Amniotic stem cell (primary cell): ENCODE measurements at places on chromosomes 4 and X.
A peak's percentile ranks its signal among the peaks of the same experiment; 100 is the strongest.

GRCh38 chrX:109777749-109778148 lies 44.7 kb upstream of the ACSL4 start:
- DNase-seq: no peak

GRCh38 chr4:189835505-189835904 lies 105.2 kb upstream of the FRG1 start:
- DNase-seq: no peak

DNA sequence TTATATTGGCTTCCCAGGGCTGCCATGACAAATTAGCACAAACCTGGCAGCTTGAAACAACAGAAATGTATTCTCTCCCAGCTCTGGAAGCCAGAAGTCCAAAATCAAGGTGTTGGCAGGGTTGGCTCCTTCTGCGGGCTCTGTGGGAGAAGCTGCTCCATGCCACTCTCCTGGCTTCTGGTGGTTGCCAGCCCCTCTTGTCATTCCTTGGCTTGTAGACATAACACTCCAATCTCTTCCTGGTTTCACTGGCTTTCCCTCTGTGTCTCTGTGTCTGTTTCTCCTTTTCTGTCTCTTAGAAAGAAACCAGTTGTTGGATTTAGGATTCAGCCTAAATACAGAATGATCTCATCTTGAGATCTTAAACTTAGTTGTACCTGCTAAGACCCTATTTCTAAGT lies 85.5 kb downstream of the USP46 start:
- no peak for DNase-seq

- no peak for DNase-seq
These were observed 77.0 kb upstream of the ENPP6 start for GRCh38 chr4:184294606-184295133.

- DNase-seq: no peak
These were observed 63.5 kb upstream of the WDR17 start for GRCh38 chr4:176002007-176002613.

DNA sequence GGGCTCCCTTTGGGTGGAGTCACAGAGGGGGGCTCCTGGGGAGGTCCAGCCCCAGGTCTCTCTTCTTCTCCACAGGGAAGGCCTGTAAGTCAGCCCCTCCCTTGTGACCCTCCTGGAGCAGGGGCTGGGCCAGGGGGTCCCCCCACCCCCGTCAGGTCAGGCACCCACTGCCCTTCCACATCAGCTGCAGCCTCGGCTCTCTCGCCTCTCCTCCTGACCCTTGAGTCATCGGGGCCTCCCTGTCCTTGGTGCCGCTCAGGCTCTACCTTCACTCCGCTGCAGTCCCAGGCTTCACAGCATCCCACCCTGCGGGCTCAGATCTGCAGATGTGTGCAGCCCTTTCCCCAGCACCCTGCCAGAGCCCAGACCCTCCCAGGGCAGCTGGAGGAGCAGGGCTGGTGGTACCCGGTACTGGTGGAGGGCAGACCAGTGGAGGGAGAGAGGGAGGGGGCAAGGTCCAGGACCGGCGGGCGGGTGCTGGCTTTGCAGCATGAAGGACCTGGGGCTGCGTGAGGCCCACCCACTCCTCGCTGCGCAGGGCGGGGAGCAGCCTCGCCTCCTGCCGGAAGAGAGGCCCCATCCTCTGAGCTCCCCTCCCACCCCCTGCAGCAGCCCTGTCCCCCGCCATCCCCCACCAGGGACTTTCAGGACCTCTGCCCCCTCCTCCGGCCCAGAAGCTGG lies 117.1 kb downstream of the FAM53A start:
- DNase-seq: no peak

DNA sequence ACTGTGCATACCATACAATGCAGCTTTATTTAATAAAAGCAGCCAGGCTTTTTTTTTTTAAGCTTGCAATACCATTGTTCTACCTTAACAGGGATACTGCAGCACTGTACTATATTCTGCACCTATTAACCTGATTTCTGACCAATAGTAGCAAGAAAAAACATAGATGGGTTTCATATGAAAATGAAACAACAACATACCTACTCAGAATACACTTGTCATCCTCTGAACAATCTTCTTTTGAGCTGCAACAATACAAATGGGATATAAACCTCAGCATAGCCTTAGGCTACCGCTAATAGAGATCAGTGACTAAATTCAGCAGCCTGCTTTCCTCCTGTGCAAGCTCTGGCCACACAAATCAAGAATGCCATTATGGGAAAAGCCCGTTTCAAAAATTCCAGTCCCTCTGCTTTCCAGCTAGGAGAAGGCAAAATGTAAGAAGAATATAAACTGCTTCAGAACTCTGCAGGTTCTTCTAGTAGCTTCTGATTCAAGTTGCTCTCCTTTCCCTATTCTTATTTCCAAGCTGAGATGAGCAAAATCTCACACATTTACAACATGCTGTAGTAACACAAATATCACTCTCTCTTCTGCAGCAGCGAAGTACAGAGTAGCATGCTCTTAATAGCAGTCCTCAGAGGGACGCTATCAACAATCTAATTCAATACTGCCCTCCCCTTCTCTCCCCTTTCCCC lies 143.4 kb downstream of the KLHL13 start:
- DNase-seq: no peak

DNA sequence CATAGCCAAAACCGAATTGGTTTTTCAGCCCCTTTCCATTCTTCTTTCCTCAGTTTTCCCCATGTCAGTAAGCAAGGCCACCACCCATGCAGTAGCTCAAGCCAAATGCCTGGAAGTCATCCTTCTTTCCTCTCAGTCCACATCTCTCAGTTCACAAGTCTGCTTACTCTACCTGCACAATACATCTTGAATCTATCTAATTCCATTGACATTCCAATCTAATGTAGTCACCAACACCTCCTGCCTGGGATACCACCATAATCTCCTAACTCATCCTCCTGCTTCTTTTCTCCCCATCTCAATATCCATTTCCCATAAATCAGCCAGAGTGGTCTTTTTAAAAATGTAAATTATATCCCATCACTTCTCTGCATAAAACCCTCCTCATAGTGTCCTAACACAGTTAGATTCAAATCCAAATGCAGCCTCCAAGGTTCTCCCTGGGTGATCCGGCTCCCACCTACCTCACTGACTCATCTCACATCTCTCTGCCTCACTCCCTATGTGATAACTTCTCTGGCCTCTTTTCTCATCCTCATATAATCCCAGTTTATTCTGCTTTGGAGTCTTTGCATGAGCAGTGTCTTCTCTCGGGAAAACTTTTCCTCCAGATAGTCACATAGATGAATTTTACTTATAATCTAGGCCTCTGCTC lies 26.9 kb downstream of the KCNIP4 start:
- no peak for DNase-seq

- DNase-seq: no peak
These were observed 6.9 kb upstream of the ANXA3 start for GRCh38 chr4:78544678-78545077.

- no peak for DNase-seq
These were observed 1.3 kb downstream of the LCORL start for GRCh38 chr4:18020145-18020670.

DNA sequence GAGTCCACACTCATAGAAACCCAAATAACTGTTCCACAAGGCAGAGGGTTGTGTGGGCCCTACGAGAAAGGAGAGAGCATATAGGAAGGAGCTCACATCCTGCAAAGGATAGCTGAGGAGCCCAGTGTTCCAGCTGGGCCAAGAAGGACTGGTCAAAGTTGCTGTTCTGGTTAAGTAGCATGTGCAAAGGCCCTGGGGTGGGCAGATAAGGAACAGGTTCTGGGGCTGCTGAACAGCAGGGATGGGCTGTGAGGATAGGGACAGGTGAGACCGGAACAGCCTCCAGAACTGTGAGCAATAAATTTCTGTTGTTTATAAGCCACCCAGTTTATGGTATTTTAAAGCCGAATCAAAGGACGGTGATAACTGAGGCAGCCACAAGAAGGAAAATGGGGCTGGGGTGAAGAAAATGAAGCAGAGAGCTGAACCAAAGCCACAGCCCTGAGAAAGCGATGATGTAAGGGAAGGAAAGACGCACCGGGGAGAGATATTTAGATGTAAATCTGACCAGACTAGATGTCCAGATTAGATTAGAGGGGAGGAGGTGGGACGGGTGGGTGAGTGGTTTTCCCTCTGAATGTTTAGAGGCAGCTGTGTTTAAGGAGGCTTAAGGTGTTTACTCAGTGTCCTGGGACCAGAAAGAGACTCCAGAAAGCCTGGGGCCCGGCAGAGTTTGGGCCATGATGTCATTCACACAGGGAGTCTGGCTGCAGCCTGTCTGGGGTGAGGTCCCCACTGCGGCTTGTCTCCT lies 180.8 kb upstream of the BCOR start:
- no peak for DNase-seq

DNA sequence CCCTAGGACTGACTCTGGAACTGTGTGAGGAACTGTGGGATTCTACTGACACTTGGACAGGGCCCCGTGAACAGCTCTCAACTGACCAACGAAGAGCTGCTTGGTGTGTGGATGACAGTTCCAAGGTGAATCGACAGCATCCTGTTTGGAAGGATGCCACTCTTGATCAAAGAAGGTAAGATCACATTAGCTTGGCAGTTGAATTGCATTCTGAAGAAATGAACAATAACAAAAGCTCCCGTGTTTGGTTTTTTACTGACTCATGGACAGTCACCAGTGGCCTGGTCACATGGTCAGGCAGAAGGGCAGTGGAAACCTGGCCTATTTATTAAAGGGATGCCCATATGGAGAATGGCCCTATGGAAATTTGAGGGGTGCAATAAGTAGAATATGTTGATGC lies 33.1 kb upstream of the GPR34 start:
- DNase-seq: no peak

- no peak for DNase-seq
These were observed 57.2 kb downstream of the FBXW7 start for GRCh38 chr4:152478461-152479237.

DNA sequence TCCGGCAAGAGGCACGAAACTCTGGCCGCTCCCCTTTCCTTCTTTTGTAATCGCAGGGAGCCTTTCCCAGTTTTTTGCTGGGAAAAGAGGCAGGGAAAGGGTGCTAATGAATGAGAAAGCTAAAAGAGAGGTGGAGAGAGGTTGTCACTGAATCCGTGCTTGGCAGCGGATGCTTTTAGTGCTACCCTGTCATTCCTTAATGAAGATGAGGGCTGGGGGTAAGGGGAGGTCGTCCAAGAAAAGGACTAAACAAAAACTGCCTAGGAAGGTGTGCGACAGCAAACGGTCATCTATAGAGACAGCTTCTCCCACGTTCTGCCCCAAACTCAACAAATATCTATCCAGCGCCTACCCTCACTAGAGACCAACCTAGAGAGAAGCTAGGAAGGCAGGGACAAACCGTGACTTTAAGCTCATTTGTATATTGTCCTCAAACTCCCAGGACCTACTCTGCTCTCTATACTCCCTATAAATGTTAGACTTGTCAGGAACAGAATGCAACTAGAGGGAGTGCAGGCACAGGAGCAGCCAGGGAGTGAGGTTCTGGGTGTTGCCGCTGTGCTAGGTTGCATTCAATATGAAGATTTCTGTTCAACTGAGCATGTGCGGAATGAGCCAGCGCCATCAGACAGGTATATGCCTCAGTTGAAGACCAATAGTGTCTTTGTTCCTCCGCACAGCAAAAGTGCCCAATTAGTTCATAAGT lies 777 bp upstream of the CASK start:
- DNase-seq: no peak

GRCh38 chrX:29902004-29902403 lies 313.4 kb upstream of the MAGEB2 start:
- no peak for DNase-seq

- no peak for DNase-seq
These were observed 320.8 kb downstream of the ADAM29 start for GRCh38 chr4:175238827-175239517.

- DNase-seq: no peak
These were observed 355.8 kb downstream of the MAPK10 start for GRCh38 chr4:86004030-86004429.

DNA sequence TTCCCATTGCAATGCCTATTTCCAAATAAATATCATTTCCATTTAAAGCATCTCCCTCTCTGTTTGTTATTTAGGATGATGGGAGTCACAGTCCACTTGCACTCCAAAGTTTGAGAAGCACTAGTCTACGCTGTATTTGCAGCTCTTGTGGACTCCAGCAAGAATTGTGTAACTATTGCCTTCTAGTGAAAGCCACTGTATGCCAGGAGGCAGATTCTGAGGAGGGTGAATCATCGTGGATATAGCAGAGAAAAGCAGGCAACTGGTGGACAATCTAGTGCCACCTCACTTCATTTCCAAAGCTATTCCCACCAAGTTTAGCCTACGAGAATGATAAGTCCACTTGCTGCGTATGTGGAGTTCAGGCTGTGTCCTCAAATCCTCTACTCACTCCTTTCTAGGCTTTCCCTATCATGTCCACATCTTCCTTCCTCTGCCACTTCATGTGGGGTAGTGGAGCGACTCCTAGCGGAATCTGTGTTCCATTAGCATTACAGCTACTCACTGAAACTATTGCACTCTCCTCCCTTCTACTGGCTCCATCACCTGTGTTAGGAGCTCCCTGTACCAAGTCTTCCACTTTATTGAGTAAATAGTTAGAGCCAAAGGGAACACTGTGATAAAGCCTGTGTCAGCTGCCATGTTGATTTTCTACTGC lies 501.8 kb upstream of the GALNT7 start:
- DNase-seq: no peak

- DNase-seq: no peak
These were observed 207.5 kb downstream of the PAPSS1 start for GRCh38 chr4:107512549-107512948.

GRCh38 chr4:124519196-124519595 lies 193.3 kb downstream of the ANKRD50 start:
- no peak for DNase-seq

DNA sequence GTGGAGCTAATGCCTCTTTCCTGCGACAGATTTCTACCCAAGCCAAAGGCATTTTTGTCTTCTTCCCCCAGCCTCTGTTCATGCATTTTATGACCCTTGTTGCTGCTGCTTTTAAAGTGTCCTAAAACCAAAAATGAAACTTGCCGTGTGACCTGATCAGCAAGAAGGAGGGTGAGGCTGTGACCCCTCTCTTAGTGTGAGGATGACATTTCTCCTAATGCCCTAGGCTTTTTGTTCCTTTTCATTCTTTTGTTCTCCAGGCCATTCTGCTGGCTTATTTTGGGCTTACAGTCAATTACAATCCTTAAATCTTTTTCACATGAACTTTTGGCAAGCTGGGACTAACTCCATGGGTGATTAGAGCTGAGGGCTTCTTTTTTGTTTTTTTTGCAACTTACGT lies 34.4 kb downstream of the PTTG2 start:
- no peak for DNase-seq

GRCh38 chr4:58499182-58499581 lies 1389.0 kb upstream of the IGFBP7 start:
- no peak for DNase-seq

- DNase-seq: peak; percentile 83
These were observed 459.7 kb downstream of the IL15 start for GRCh38 chr4:142095886-142096605.

- no peak for DNase-seq
These were observed 27.2 kb upstream of the CD40LG start for GRCh38 chrX:136620780-136621179.

GRCh38 chr4:106186201-106186600 lies 129.8 kb downstream of the TBCK start:
- DNase-seq: no peak

DNA sequence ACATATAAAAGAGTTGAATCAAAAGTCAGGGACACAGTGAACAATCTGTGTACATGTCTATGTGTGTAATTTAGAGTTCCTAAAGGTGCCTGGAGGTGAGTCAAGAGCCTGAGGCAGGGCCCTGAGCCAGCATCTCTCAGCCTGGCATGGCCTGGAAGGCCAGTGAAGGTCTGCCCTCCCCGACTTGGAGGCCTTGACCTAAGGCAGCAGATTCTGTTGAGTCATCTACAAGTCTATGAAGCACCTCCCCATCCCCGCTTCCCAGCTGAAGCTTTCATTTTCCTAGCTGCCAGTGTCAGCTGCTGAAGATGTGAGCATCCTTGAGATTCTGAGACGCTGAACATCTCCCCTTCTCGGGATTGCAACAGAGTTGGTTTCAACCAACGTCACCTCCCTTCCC lies 583.9 kb downstream of the BCOR start:
- DNase-seq: no peak
